Fibroblast of lung (primary cell): ENCODE measurements at places on chromosomes 16 and 17. TPM values are rescaled to one million over a fixed set of nuclear protein-coding genes. Genes with fewer than 3 reads are reported as not detected.

The AGRP gene
- total RNA-seq = not detected in 2 replicates

The SLC38A10 gene
- 53.2 and 60.4 TPM in 2 replicates for total RNA-seq

The BMERB1 gene
- total RNA-seq = 32.6 and 39.1 TPM in 2 replicates

The KRT23 gene
- total RNA-seq = not detected in 2 replicates

The ARHGAP27 gene
- 1.5 and 3.3 TPM in 2 replicates for total RNA-seq

The TAC4 gene
- not detected in 2 replicates for total RNA-seq

The RNF112 gene
- total RNA-seq = 7.2 and 21.5 TPM in 2 replicates

GRCh38 chr17:40526668-40527067 is 25.2 kb upstream of the TNS4 start:
- DNase-seq = no peak

DNA sequence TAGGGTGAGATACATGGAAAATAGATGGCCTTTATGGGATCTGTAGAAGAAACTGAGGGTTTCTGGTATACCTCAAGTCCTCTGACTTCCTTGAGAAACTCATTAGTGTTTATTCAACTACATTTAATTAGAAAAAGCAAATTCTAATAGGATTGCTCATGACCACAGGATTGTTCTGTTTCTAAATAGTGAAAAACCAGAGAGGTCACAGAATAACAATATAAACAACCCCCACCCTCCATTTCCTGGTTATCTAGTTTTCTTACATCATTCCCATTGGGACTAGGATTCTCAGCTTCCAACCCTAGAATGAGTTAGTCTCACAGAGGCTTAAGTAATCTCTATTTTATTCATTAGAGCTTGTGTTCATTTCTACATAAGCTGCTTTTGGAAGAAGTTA is 30.0 kb downstream of the SF3B3 start:
- DNase-seq = peak; percentile 78

DNA sequence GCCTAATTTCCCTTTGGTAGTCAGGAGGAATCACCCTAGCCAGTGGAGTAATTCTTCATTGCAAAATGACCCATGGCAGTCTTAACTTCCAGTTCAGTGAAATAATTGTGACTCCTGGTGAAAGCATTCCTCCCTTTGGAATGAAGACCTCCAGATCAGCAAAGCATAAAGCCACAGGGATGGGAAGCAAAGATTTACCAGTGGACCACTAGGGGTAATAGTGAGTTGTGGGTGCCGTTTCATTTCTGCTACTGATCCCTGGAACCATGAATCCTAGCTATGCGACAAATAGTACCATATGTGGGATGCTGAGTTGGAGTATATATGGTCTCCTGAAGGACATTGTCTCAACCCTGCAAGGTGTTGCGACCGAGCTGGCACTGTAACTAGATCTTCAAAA is 13.7 kb downstream of the DYNLL2 start:
- no peak for DNase-seq

GRCh38 chr17:5055543-5055942 is 20.3 kb upstream of the SLC52A1 start:
- DNase-seq = no peak

GRCh38 chr17:18087610-18088491 is at the start of gene DRG2:
TSS of gene DRG2 (plus strand) at chr17:18087948. CDS start at chr17:18088024, 76 bp downstream.
- DNase-seq = peak; percentile 88

DNA sequence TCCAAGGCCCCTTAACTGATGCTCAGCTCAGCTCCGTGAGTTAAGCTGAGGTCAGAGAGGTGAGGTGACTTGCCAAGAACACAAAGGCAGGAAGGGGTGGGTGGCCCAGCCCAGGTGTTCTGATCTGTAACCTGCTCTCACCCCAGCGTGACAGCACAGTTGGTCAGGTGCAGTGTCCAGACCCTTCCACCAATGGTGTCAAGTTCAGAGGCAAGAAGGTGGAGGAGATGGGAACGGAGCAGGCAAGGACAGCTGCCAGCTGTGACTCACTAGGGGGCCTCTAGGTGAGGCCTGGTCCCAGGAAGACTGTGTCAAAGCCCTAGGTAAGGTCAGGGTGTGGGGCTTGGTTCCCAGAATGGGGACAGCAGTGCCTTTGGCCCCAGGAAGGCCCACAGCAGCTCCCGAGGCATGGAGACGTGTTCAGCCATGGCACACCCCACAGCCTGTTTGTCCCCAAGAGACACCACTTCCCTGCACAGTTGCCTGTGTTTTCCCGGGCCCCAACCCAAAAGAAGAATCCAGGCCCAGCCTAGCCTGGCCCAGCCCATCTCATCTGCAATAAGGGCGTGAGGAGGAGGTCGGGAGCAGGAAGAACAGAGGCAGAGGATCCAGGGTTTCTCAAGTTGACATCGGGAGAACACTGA is 7.2 kb downstream of the WFIKKN2 start:
- DNase-seq = no peak

GRCh38 chr17:35345926-35346771 is 27.3 kb downstream of the SLFN11 start:
- peak; percentile 33 for DNase-seq

DNA sequence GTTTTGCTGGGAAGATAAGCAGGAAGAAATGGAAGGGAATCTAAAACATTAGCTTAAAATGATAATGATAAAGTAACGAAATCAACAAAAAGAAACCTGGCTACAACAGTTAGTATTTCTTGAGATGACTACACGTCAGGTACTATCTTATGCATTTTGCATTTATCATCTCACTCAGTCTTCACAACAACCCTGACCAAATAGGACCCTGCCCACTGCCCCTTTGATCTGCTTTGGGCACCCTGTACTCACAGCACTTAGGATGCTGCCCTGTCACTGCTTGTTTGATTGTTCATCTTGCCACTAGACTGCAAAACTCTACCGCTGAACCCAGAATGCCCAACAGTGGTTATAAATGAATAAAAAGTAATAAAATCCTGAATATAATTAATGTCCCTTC is 45.2 kb downstream of the MARVELD3 start:
- DNase-seq = no peak

GRCh38 chr17:51948128-51948527 is 210.4 kb downstream of the CA10 start:
- no peak for DNase-seq

DNA sequence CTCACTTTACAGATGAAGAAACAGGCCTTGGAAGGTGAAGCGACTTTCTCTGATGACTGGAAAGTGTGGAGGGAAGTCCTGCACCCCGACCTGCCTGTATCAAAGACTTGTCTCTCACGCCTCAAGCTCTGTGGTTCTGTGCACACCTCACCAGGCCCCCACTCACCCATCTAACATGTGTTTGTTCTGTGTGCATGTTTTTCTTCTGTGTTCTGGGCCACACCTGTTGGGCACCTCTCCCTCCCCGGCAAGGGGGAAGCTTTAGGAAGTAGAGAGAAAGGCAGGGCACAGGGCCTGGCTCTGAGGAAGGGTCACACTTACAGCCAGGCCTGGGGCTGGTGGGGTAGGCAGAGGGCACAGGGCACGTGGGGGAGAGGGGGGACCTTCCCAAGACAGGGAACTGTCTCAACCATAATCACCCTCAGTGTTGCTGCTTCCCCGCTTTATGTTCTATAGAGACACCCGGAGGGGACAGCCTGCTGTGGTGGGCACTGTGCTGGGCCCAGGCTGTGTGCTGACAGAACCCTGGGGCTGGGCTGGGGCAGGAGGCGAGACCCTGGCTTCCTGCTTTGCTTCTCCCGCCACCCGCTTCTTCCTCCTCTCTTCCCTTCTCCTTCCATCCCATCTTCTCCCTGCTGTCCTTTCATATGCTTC is 7.3 kb downstream of the RPRML start:
- DNase-seq = no peak

DNA sequence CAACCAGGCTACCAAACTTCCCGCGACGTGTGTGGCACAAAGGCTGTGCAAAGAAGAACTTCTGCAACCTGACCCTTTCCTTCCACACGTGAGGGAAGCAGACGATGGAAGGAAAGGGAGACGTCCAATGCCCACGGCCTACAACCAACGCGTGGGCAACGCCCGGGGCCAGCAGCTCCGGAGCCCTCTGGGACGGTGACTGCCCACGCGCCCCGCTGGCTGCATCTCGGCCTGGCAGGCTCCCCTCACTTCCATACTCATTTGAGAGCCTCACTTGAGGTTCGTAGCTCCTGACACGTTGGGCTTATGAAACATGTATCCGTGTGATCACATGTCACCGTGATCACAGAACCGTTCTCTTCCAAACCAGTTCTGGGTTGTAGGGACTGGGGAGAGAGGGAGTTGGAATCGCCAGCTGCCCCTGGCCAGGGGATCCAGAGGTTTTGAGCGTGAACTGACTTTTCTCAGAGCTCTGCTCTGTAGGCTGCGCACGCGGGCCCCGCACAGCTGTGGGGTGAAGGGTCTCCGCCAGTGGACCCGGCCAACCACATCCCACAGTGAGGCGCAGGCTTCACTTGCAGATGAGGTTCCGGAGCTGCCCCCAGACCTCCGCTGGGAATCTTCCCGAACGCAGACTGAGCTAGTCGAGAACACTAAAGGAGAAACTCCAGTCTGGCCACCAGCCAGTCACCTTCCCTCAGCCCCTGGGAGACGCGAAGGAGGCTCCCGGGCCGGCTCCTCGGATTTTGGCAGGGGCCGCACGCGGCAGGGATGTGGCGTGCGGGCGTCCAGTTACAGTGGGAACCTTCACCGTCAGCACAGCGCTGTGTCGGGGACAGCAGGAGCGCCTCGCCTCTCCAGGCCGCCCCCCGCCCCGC is 1.0 kb downstream of the LMF1 start:
- DNase-seq = peak; percentile 14

DNA sequence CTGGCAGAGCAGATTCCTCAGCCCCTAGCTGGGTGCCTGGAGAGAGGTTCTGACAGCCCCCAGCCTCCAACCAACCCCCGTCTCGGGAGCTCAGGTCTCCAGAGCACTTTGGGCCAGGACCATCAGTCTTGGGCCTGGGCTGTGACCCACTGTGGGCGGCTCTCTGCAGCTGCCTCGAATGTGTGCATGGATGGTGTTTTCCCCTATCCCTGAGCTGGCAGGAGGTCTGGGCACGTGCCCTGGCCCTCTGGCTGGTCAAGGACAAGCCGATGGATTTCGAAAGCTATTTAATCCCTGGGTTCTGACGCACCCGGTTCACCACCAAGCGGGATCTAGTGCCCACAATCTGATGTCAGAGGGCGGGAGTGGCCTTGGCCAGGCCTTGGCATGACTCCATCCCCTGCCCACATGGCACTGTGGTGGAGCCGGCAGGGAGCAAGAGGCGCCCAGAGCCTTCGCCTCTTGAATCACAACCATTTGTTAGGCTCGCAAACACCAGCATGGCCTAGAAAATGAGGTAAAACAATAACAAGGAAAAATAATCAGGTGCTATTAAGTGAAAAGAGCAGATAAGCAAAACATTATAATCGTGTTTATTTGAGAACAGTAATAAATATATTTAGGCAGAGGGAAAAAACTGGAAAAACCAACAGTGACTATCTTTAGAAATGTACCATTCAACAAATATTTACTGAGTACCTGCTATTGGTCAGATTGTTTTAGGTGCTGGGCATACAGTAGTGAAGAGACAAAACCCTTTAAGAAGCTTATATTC is 69.3 kb upstream of the TOB1 start:
- no peak for DNase-seq

DNA sequence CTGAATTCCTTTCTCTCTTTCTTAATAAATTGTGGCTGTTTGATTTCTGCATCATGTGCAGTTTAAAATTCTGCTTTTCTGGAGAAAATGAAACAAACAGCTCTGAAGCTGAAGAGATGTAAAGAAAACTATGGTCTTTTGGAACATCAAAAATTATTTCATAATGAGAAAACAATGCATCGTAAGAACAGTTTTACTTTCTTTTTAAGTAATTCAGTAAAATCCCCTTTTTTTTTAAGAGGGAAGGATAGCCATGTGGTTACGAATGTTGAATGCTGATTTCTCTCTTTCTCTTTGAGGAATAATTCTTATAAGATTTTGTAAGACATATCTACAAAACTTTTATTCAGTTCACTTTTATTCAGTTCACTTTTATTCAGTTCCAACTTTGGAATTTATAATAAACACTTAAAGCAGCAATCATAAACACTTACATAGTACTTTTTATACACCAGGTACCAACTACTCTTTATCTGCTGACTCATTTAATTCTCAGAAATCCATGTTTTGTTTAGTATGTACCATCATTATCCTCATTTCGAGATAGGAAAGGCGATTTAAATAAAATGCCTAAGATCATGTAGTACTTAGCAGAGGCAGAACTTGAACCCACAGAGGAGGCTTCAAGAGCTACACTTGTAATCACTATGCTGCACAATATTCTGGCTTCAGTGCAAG is 26.6 kb downstream of the CNTNAP4 start:
- DNase-seq = no peak

DNA sequence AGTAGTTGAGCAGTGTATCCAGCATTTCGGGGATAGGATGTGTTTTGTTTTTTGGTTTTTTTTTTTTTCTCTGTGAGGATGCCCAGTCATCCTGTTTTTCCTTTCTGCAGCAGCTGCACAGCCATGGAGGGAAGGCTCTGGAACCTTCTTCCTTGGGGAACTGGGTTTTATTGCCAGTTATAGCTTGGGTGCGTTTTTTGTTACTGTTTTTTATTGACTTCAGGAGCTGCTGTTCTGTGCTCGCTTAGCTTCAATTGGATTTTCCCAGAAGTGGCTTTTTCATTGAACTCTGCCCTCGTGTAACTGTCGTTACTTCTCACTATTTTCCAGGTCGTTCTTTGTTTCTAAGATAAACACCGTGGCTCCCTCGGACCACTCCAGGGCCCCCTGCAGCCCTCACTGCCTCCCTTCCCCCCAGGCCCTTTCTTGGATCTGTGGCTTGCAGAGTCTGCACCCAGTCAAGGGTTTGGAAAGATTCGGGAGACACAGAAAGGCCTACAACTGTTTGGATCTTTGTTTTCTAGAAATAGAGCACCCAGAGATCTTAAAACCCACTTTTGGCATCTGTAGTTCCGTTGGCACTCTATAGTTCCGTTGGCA is 119.7 kb upstream of the CACNG5 start:
- DNase-seq = no peak

GRCh38 chr17:29591737-29592608 is 959 bp upstream of the ANKRD13B start:
- DNase-seq = peak; percentile 72

DNA sequence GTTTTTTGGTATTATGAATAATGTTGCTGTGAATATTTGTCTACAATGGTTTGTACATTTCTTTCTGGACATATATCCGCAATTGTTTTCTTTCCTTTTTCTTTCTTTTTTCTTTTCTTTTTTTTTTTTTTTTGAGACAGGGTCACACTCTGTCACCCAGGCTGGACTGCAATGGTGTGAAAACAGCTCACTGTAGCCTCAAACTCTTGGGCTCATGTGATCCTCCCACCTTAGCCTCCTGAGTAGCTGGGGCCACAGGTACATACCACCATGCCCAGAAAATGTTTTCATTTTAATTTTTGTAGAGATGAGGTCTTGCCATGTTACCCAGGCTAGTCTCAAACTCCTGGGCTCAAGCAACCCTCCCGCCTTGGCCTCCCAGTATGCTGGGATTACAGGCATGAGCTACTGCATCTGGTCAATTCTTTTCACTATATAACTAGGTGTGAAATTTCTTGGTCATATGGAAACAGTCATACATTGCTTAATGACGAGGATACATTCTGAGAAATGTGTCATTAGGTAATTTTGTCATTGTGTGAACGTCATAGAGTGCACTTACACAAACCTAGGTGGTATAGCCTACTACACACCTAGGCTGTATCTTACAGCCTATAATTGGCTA is 15.2 kb downstream of the IL21R start:
- no peak for DNase-seq
